Stimulated activated CD4-positive, alpha-beta T cell treated with anti-CD3 and anti-CD28 coated beads, Interleukin-1b, Interleukin-23, amount 100 ng/mL, for 24 hours (primary cell): ENCODE measurements at places on chromosomes 1 and 21.

DNA sequence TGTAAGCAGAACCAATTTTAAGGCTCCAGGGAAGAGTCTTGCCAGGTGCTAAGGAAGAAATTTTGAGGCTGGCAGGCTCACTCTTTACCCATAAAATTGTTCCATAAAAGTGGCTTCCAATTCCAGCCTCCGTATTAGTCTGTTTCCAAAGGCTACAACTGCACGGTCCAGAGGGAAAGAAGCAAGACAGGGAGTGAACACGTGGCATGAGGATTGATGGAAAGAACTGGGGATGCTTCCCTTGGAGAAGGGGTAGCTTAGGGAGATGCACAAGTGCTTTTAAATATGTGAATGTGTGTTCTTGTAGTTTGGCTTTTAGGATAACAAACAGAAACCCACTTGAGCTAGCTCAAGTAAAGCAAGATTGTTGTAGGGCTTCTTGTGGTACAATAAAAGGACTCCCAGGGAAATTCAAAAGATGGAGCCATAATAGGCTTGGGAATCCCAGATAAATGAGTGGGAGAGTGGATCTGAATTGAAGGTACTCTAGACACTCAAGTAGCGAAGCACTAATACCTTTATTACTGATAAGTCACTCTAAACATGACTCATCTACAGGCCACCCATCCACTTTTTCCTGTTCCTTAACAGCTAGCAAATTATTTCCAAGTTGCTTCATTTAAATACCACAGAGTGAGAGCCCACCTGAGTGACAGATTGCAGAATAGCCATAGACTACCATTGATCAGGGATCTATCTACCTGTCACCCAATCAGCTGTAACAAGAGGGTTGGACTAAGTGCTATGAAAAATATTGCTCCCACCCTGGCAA lies 34.8 kb upstream of the NPL start:
- no peak for DNase-seq

- DNase-seq, result no peak
These were observed 21.2 kb downstream of the SLC30A10 start for GRCh38 chr1:219906924-219907771.

DNA sequence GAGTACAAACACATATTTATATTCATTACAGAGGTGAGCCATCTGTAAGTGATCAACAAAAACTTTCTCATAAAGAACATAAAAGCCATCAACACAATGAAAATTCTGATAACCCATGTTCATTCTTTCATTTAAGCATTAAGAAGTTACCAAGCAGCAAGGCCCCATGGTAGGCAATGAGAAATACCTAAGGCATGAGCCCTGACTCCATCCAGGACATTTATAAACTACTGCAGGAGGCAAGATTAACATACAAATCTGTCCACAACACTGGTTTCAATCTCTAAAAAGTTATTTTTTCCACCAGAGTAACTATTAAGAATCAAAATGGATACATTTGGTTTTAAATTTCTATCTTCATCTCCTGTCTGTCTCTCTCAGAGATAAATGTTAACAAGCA lies 76.1 kb downstream of the SIPA1L2 start:
- no peak for DNase-seq

DNA sequence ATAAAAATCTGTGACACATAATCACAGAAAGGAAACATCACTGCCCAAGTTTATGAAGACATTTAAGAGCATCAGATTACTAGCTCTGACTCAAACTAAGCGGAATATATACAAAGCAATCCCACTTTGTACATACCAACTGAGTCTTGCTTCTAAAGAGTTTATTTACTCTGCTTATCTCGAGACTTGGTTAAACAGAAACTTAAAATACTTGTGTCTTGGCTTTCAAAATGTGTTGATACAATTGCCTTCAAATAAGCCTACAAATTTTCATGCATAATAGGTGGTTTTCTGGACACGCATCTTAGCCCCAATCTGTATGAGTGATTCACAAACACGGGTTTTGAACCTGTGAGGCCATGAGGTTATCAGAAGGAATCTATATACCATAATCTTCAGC lies 21.0 kb downstream of the CD160 start:
- no peak for DNase-seq

- no peak for DNase-seq
These were observed 119.4 kb downstream of the PRDM16 start for GRCh38 chr1:3188150-3188971.

DNA sequence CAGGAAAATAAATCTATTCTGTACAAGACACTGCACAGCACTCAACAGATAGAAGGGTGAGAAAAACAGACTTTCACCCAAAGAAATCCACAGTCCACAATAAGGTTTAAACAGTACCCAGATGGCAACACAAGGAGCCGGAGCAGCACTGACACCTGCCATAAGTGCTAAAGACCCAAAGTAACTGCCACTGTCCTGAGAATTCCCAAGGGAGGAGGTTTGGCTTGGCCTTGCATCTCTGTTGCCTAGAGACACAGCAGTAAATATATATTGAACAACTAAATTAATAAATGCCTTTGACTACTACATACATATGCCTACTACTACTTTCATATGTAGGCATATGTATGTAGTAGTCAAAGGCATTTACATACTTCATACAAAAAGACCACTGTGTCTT lies 68.0 kb downstream of the VAV3 start:
- DNase-seq, result no peak

DNA sequence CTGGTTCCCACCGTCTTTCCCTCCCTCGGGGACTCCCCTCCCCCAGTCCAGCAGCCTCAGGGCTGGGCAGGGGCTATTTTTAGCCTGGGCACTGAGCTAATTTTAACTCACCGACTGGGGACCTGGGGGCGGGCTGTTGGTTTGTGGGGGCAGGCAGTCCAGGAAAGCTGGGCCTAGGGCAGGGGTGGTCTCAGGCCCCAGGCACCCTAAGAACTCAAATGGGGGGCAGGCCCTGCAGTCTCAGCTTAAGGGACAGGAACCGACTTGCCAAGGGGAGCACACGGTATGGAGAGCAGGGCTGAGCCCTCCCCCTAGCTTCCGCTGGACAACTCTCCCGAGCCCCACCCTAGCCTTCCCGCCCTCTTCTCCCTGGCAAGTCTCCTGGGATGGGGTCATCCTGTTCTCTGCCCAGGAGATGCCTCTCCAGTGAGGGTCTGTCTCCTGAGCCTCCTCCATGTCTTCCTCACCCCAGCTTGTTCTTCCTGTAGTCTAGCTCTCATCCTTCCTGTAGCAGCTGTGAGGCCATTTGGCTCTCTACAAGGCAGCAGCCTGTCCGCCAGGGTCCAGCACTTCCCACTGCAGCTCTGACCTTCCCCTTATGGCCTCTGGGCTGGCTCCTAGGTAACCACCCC lies 10.1 kb downstream of the MEF2D start:
- no peak for DNase-seq

GRCh38 chr21:26116456-26117011 lies 54.0 kb downstream of the APP start:
- DNase-seq, result no peak

DNA sequence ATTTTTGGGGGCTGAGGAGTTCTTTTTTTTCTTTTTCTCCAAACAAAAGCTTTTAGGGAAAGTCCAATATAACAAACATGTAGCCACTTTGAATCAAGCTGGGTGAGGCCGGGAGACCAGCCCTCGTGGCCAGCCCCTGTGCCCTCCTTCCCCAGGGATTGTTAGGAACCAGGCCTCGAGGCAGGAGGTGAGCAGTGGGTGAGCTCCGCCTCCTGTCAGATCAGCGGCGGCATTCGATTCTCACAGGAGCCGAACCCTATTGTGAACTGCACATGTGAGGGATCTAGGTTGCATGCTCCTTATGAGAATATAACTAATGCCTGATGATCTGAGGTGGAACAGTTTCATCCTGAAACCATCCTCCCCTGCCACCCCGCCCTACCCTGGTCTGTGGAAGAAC lies 41.8 kb upstream of the TTC22 start:
- no peak for DNase-seq

DNA sequence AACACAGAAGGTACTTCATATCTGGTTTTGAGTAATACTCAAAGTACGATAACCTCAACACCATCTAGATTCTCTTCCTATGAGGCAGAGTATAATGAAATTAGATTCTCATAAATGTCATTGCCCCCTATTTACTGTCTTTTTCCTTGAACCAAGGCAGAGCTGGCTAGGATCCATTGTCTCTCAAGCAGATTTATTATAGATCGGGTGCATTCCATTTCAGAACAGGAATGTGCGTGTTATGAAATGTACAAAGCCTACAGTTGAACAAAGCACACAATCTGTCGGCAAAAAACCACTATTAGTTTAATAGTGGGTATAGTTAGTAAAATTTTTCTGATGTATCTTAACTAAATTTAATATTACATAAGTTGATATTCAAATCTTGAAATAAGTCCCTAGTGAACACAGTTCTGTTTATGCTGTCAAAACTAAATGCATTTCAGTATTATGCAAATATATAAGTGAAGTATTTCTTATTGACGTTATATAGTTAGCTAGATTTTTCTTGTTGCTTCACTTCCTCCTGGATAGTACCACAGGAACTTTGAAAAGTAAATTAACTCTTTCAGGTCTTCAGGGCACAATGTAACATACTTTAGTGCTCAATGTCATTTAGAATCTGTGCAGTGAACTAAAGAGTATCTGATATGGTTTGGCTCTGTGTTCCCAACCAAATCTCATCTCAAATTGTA lies 92.1 kb downstream of the DDAH1 start:
- DNase-seq, result no peak

DNA sequence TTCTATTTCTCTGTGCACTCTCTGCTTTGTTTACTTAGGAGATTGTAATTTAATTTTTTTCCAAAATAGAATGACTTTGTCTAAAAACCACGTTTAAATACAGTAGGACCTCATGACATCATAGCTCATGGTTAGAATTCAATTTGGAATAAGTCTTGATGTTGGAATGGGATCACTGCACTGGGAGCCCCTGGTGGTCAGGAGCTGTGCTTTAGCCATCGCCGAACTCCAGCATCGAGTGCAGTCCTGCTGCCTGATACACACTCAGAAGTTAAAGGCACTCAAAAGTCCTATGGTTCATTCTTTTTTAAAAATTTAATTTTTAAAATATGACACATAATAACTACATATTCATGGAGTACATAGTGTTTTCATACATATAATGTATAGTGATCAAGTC lies 75.1 kb downstream of the TEX35 start:
- no peak for DNase-seq

GRCh38 chr1:24775348-24775747 lies 30.1 kb downstream of the CLIC4 start:
- no peak for DNase-seq

- DNase-seq, result no peak
These were observed 104.2 kb downstream of the ATP6V1G3 start for GRCh38 chr1:198436276-198436675.

- no peak for DNase-seq
These were observed 70.9 kb downstream of the PCP4 start for GRCh38 chr21:39938086-39938625.

- DNase-seq, result no peak
These were observed 31.4 kb upstream of the LYST start for GRCh38 chr1:235898126-235898525.

DNA sequence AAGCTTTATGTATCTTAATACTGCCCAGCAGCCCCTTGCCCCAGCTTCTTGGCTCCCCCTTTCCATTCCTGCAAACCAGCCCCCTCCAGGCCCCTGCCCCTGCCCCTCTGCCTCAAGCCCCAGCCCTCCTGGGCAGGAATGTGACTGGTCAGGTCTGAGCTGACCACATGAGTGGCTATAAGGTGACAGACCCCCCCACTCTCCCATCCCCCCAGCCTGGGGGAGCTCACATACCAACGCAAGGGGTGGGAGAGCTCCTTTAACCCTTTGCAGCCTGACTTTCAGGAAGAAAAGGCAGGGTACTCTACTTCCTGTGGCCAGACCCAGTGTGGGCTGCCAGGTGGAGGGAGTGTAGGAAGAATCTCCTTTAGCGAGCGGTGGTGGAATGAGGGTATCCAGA lies 33.2 kb downstream of the AHDC1 start:
- no peak for DNase-seq

DNA sequence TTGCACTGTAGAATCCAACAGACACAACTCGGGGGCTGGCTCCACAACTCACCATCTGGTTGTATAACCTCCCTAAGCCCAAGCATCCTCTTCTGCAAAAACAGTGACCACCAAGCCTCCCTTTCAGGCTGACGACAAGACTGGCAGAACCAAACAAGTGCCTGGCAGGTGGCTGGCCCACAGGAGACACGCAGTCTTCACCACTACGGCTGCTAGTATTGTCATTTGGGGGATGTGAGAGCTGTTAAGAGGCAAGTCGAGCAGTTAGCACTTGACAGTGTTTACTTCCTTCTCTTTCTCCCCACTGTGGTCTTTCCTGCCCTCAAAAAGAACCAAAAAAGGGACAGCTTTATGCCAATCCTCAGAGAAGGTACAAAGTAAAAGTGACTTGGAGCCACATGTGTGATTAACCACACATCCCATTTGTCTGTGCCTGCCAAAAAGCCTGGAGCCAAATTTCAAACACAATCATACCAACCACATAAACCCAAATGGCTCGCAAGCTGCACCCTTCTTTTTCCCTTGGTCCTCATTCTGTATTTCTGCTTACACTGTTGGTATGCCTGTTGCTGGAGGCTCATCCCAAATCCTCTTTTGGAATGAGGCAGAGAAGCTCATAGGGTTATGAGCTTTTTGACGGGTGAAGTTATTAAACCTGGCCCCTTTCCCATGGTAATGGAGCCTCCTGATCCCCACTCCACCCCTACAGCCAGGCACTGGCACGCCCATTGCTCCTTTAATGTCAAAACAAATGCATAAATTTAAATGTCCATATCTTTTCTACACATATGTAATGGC lies 94.1 kb downstream of the TGFBR3 start:
- no peak for DNase-seq

DNA sequence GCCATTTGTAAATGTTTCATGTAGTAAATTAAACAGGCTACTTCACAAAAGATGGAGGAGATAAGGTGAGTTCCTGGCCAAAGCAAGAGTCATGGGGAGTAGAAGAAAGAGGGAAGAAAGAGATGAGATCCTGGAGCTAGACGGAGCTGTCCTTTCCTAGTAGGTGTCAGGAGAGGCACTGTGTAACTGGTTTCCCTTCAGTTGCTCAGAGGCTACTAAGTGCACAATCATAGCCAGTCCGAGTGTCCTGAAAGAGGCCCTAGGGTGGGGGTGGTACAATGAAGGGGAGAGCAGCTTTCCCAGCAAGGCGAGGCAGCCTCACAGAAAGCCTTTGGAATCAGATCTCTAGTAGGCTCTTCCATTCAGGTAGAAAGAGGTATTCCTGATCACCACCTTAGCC lies 390.9 kb downstream of the KCNH1 start:
- no peak for DNase-seq

- DNase-seq, result no peak
These were observed 176.1 kb downstream of the BRINP2 start for GRCh38 chr1:177346790-177347359.

- DNase-seq, result no peak
These were observed 633 bp upstream of the ETNK2 start for GRCh38 chr1:204152310-204153044.
